ENCODE measurements at places on chromosomes 2 and 18. TPM values are rescaled to one million over a fixed set of nuclear protein-coding genes. Genes with fewer than 3 reads are reported as not detected.
A peak's percentile ranks its signal among the peaks of the same experiment; 100 is the strongest.

The COQ10B gene
- total RNA-seq, result 14.0 TPM

GRCh38 chr2:108383146-108383830 is 5.5 kb downstream of the SULT1C4 start:
- peaks cover 27% of the 10 kb centered on the region for H3K4me1 ChIP-seq
- H3K36me3 ChIP-seq, result no peaks in the 10 kb centered on the region
- H3K27me3 ChIP-seq, result no peaks in the 10 kb centered on the region
- no peak overlapping the region for H3K4me3 ChIP-seq
- peak; percentile 56 for DNase-seq

DNA sequence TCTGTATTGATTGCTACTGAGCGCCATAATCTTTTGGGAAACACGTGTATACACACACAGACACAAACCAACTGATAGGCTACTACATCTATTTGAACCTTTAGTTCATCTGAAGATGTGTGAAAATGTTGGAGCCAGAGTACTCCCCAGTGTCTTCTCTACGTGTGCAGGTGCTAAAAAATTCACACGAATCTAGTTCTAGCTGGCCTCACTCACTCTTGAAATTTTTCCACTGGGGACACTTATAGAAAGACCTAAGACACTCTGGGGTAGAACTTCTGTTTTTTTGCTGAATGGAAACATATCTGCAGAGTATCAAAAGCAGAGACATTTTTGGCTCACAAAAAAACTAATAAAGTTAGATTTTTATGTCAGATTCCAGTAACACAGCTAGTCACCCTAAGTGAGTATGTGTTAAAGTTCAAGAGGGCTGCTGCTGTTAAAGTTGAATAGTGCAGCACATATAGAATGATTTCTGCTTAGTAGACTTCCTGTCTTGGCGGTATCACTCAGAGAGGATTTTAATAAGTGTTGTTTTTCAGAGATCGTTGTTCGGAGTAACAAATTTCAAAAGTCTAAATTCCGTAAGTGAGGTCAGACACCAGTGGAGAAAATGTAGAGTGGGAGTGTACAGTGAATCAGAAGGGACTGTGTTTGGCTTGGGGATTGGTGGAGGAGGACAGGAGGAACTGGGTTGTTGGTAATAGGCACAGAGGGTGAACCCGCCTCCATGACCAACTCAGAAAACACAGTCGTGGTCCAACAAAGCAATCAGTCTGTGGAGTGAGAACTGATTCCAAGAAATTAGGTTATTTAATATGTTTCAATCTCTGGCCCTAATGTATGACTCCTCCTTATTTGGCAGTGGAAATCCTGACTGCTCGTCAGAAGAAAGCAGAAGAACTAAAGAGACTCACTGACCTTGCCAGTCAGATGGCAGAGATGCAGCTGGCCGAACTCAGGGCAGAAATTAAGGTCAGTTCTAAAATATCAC is 43.1 kb downstream of the KCTD18 start:
- H3K4me1 ChIP-seq, result peaks cover 14% of the 10 kb centered on the region
- DNase-seq, result no peak
- no peak overlapping the region for H3K4me3 ChIP-seq
- H3K27ac ChIP-seq, result no peak overlapping the region
- H3K27me3 ChIP-seq, result no peaks in the 10 kb centered on the region
- H3K36me3 ChIP-seq, result no peaks in the 10 kb centered on the region

The GPC1 gene
- 65.0 TPM for total RNA-seq

- H3K4me3 ChIP-seq, result no peak overlapping the region
- H3K27me3 ChIP-seq, result no peaks in the 10 kb centered on the region
- H3K27ac ChIP-seq, result no peak overlapping the region
- H3K36me3 ChIP-seq, result no peaks in the 10 kb centered on the region
Measured at GRCh38 chr2:141392517-141393213, 738.2 kb downstream of the LRP1B start.

DNA sequence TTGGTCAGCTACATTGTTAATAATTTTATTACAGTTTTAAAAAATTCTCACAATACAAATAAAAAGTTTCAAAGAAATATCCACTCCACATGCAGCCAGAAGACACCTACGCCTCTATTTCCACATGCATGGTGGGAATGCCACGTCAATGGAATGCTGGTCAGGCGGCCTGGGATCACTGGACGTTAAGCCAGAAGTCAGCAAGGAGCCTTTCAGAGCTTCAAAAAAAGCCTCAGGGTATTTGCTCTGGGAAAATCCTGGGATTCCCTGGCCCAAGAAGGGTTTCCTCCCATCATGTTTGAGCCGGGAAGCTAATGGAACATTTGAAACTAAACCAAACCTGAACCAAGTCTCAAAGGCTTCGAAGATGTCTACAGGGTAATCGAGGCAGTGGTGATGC is 241.9 kb upstream of the PXDN start:
- no peak for DNase-seq
- no peaks in the 10 kb centered on the region for H3K27me3 ChIP-seq
- H3K27ac ChIP-seq, result no peak overlapping the region
- no peaks in the 10 kb centered on the region for H3K4me1 ChIP-seq
- H3K36me3 ChIP-seq, result no peaks in the 10 kb centered on the region
- H3K4me3 ChIP-seq, result no peak overlapping the region

GRCh38 chr2:217014328-217015105 is 154.7 kb upstream of the TNP1 start:
- H3K36me3 ChIP-seq, result no peaks in the 10 kb centered on the region
- DNase-seq, result no peak
- no peak overlapping the region for H3K27ac ChIP-seq

- H3K27me3 ChIP-seq, result no peaks in the 10 kb centered on the region
- no peak overlapping the region for H3K27ac ChIP-seq
- H3K4me1 ChIP-seq, result peaks cover 13% of the 10 kb centered on the region
- no peak for DNase-seq
- H3K4me3 ChIP-seq, result no peak overlapping the region
- no peaks in the 10 kb centered on the region for H3K36me3 ChIP-seq
Measured at GRCh38 chr2:238496756-238497609, 70.3 kb downstream of the ASB1 start.

DNA sequence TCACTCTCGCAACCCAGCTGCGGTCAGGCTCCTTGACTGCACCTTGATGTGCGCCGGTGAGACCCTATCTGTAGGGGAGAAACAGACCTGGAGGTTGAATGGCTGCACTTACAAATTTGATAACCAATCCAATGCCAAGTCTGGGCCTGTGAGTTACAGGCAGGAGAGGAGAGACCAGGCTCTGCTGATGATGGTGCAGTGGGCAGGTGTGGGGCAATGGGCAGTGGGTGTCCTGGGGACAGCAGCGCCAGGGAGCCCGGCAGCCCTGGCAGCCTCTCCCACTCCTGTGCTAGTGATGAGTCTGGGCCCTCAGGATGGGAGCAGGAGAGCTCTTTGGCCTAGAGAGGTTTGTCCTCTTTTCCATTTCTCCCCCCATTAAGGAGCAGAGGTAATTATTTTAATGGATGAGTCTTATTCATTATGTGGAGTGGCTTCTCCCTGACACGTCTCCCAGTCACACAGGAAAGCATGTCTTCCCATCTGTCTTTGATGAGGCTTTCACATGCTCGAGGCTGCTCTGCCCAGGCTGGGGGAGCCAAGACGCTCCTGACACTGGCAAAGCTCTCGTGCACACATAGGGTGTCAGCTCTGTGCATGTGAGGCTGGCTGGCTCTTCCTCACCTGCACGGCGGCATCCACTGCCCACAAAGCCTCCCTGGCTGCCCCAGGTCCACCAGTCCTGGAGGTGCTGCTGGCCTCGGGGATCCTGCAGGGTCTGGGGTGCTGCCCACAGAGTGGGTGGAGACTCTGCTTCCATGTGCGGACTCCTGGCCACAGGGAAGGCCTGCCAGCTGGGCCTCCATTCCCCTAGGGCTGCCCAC is 10.0 kb upstream of the ALLC start:
- H3K4me1 ChIP-seq, result peaks cover 10% of the 10 kb centered on the region
- no peak overlapping the region for H3K4me3 ChIP-seq
- H3K36me3 ChIP-seq, result no peaks in the 10 kb centered on the region

- H3K4me1 ChIP-seq, result peaks cover 11% of the 10 kb centered on the region
- no peak overlapping the region for H3K27ac ChIP-seq
- no peaks in the 10 kb centered on the region for H3K27me3 ChIP-seq
Measured at GRCh38 chr2:24763843-24764242, 29.3 kb downstream of the PTRHD1 start.

The MAB21L4 gene
- not detected for total RNA-seq

DNA sequence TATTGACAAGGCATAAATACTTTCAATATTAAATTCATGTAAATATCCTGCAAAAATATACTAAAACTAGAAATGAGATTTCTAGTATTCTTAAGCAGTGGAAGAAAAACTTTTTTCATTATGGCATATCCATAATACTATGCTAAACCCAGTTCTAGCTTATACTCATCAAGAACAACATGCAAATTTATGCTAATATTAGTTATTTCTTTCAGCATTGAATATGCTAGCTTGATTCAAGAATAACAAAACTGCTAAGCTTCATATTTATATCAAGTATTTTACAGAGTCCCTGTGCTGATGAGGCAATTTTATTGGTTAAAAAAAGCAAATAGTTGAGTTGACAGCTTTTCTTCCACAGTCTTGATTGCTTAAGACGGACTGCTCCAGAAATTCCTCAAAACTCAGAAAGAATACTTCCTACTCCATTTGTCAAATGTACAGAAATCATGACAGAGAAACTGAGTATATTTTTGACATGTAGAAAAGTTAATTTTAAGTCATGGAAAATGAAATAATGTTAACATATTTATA is 105.0 kb downstream of the PIGN start:
- no peak for DNase-seq
- peaks cover 6% of the 10 kb centered on the region for H3K36me3 ChIP-seq
- H3K27ac ChIP-seq, result no peak overlapping the region
- no peak overlapping the region for H3K4me3 ChIP-seq

Measured in neural progenitor cell (in vitro differentiated cells).